GM04504 (cell line): ENCODE measurements at places on chromosomes 13 and 19.

DNA sequence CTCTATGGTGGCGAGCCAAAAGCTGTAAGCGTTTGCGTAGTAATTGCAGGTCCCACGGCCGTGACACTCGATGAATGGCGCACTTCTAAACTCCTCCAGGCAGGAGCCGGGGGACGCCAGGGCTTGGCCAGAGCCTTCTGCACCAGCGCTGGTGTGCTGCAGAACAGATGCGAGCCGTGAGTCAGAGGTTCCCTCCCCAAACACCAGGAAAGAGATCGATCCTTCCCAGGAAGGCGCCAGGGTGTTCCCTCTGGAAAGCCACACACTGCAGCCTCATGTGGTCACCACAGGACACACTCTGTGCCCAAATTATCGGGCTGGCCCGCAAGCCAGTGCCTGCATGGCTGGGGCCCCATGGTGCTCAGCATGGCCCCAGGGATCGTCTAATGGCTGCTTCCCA, 154.6 kb downstream of the COL4A1 start:
- DNase-seq, result no peak

- DNase-seq, result no peak
Observed at GRCh38 chr13:29957320-29957719, 106.9 kb upstream of the UBL3 start.

- DNase-seq, result no peak
Observed at GRCh38 chr19:7366701-7367420, 18.1 kb downstream of the ARHGEF18 start.

DNA sequence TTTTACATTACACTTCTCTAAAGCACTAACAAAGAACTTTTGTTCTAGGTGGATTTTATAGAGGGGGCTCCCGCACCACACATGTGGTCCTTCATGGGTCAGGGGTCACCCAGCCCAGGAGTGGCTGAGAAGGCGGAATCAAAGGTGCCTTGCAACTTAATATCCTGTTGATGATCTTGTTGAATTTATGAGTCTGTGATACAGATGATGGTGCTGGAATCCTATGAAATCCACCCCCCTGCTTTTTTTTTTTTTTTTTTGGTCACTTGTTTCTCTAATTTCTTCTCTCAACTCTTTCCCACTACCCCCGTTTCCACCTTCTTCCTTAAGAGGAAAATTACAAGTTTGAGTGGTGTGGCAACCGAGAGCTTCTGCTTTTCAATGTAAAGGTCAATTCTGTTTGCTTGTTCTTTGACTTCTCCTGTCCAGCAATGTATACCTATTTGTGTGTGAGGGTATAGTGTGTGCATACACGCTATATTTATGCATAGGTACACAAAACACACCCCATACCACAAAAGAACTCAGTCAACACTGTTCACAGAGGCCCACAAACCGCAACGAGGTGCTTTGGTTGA, 4.2 kb upstream of the ZIC2 start:
- DNase-seq, result no peak

DNA sequence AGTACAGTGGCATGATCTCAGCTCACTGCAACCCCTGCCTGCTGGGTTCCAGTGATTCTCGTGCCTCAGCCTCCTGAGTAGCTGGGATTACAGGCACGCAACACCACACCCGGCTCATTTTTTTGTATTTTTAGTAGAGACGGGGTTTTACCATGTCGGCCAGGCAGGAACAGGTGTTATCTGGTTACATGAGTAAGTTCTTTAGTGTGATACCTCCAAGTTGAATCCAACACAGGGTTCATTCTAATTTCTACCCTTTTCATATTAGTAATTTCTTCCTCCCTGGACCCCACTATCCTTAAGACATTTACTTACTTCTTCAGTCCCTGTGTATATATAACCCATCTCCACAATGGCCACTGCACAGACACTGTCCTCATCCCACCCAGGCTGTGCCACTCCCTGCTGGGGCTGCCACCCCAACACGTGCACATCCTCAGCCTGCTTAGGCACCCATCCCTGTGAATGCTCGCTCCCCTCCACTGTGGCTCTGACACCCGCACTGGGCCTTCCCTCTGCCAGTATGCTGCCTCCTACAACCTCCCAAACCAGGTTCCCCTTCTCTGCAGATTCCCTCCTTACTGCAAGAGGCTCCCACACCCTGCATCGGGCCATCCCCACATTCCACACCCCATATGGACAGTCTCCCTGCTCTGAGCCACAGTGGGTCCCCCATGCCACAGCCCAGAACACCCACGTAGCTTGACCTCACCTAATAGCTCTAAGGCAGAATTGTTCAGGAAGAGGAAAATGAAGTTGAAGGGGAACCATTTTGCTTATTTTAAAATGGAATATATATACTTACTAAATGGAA, 147.1 kb downstream of the TBC1D4 start:
- no peak for DNase-seq

DNA sequence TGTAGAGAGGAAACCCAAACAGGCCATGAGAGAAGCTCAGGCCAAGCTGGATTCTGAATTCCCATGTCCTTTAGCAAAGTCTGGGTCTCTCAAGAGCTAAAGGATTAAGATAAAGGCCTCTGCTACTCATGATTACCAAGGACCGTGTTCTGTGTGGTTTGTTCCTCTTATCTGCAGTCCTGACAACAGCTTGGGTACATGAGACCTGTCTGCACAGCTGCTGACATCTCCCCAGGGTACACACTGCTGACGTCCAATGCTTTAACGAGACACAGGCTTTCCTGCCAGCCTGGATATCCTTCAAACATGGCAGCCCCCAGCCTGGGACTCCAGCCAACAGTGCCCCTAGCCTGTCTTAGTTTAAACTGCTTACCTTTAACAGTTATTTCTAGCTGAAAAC, 211.0 kb downstream of the SLC7A1 start:
- no peak for DNase-seq

GRCh38 chr13:112873851-112874750, 94.9 kb upstream of the MCF2L start:
- DNase-seq, result peak; percentile 31

GRCh38 chr13:90709319-90709718, 638.2 kb upstream of the MIR17HG start:
- DNase-seq, result no peak

DNA sequence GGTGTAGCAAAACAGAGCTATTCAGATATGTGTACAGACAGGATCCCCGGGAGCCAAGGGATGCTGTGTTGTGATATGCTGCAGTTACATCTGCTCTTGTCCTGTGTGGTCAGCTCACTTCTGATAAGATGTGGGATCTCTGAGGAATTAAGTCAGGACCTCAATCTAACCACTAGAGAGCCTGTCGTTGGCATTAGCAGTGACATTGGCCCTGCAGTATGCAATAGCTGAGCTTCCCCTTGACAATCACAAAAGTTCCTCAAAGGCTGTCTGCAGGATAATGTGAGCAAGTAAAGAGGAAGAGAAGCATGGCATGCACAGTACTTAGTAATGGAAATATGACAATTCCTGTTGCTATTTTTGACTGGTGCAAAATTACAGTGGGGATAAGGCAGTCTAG, 203.4 kb upstream of the MIR17HG start:
- no peak for DNase-seq

DNA sequence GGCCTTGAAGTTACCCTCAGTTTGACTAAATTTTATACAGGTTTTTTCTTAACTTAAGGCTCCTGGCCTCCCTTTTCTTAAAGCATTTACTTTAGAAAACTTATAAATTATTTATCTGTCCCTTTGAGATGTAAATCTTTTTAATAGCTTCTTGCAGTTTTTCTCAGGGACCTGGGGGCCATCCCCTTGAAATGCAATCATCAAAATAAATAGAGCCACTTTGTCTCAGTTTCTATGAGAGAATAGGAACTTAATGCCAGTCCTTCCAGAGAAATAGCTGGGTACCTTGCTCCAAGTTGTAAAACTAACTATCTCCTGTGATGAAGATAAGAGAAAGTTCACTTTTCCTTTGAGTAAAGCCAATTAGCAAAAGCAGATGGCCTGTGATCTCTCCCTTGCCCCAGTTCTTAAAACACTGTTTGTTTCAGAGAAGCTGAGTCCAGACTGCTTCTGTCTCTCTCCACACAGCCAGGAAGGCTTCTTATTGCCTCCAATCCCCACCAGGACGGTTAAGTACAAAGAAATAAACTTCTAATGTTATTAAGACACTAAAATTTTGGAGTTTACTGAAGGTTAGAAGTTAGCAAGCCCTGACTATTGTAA, 913.1 kb downstream of the OLFM4 start:
- DNase-seq, result no peak

DNA sequence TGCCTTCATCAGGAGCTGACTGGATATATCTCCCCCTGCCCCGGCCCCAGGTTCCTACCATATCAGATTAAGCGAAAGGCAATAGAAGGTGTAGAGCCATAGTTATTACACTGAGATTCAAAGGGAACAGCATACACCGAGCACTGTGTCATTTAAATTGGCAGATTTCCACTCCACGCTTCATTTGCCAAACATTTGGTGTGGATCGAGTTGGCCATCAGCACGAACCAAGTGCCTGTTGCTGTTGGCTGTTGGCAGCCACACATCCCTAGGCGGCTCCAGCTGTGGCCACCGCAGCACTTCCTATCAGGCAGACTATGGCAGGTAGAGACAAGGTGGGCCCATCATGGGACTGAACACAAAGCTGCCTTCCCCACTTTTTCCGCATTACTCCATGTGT, 115.8 kb downstream of the CCNA1 start:
- no peak for DNase-seq

DNA sequence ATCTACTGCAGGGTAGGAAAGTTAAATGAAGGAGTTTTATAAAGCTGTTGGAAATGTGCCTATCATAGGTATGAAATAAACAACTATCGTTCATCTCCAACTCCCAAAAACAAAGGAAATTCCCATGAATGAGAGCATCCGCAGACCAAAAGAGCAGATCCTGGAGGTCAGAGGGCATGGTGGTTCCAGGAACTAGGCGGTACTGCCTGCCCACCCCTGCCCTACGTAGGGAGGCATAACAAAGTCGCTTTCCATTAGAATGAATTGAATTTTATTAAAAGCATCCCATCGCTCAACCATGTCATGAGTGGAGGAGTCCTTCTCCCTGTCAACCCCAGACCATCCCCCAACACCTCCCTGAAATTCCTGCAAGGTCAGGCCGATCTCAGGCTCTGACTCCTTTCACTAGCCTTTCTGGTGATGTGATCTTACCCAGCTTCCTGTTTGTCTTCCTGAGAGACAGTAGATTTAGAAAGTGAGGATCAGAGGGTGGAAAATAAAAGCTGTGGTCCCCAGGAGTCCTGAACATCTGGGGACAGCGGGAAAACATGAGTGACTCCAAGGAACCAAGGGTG, at the start of gene CLEC4M:
CLEC4M (plus strand) TSS at position 525 of the 575 bp plus-strand sequence; CDS start at position 549, 24 bp downstream.
- no peak for DNase-seq

- DNase-seq, result no peak
Observed at GRCh38 chr13:93740334-93740733, 513.7 kb downstream of the GPC6 start.
